ENCODE measurements at places on chromosomes 5 and 9.

GRCh38 chr5:125085797-125086505, 339.5 kb upstream of the ZNF608 start:
- DNase-seq = no peak

- no peak for DNase-seq
Observed at GRCh38 chr5:148573374-148573773, 81.0 kb downstream of the HTR4 start.

DNA sequence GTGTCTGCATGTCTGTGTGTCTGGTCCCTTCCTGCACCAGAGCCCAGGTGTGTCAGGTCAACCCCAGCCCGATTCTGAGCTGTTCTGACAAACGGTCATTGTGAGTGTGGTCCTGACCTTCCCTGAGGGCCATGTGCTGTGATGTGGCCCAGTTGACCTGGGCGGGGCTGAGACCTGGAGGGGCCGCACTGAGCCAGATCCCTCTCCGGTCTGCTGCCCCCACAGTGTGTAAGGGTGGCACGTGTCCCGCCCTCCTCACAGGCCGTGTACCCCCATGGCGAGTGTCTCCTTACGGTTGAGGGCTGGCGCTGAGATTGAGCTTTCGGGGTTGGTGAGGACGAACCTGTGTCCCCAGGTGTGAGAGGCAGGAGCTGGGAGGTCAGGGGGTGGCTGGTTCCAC, 136.5 kb downstream of the MRPL36 start:
- no peak for DNase-seq

DNA sequence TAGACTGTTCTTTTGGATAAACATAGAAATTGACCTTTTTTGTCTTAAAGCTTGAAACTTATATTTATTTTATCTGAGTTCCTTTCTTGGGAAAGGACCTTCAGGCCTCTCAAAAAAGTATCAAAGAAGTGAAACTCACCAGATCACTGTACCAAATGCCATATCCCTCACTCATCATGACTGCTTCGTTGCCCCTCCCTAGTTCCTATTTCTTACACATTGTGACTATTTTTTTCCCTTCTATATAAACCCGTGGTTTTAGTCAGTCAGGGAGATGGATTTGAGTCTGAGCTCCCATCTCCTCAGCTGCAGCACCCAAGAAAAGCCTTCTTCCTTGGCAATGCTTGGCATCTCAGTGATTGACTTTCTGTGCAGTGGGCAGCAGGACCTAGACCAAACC, 129.4 kb downstream of the LPAR1 start:
- no peak for DNase-seq

DNA sequence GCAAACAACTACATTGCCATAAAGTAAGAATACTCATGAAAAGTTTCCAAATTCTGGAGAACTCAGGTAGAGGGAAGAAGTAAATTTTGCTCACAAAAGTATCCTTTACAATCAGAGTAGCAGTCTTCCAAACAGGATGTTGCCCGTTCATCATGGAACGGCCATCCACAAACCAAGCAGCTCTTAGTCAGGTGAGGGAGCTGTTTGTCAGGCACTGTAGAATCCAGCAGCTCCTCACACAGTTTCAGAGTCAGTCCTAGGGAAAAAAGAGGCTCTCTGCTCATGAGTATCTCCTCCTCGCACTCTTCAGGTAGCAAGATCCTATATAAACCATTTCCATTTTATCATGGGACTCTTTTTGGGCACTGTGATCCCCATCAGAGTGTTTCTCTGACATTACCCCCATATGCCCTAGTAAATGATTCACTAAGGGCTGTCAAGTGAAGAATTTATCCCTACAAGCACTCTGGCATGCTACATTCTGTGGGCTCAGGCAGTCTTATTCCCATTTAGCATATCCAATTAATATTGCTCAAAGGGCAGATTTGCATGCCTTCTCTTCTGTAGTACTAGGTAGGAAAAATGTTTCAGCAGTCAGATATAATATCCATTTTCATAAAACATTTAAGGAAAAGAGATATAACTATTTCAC, 97.9 kb downstream of the WDR41 start:
- peak; percentile 5 for DNase-seq

DNA sequence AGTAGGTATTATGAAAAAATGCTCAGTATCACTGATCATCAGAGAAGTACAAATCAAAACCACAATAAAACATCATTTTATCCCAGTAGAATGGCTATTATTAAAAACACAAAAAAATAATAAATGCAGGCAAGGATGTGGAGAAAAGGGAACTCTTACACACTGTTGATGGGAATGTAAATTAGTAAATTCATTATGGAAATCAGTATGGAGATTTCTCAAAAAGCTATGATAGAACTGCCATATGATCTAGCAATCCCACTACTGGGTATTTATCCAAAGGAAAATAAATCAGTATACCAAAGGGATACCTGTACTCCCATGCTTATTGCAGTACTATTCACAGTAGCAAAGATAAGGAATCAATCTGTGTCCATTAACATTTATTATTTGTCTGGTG, 209.6 kb downstream of the FER start:
- DNase-seq = no peak

GRCh38 chr5:172159016-172159415, 29.0 kb downstream of the STK10 start:
- DNase-seq = no peak

DNA sequence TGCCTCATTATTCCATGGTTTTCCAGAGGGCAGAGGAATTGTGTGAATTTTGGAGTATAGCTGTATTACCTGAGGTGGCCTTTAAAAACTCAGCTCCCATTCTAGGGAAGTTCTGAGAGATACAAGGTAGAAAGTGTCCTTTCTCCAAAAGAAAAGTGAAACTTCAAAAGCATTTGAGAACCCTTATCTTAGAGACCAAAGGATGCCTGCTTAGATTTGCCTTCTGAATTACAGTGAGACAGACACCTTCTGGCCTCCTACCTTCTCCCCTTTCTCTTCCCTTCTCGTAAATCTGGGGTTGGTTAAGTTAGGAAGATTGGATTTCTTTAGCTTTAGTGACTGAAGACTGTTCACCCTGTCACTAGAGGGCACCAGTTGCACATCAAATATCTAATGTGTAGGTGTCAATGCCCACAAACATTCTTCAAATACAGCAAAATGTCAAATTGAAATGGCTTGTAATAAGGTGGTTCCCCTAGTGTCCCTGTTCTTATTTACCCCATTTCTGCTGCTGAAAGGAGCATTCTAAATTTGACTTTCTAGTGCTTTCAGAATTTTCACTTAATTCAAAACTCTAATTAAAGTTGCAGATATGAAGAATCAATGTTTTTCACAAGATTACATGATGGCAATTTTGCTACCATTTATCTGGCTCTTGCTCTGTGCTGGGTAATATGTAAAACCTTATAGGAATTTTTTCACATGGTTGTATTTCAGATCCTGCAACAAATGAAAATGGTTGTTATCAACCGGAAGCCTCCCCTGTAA, 46.7 kb downstream of the PRRC1 start:
- DNase-seq = peak; percentile 82

DNA sequence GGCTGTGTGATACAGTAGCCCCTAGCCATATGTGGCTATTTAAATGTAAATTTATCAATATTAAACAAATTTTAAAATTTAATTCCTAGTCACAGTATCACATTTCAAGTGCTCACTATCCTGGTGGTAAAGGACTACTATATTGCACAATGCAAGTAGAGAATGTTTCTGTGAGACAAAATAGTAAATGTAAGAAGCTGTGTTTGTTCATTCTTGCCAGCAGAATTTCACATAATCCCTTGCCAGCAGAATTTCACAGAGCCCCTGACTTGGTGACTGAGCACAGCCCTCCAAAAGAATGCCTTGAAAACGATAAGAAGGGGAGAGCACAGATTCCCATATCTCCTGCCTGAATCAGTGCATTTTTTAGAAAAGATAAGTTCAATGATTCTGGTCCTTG, 75.9 kb upstream of the SELENOP start:
- no peak for DNase-seq

GRCh38 chr9:86344818-86345217, 9.4 kb downstream of the TUT7 start:
- DNase-seq = no peak
